ENCODE measurements at places on chromosomes 5 and 9. TPM values are rescaled to one million over a fixed set of nuclear protein-coding genes. Genes with fewer than 3 reads are reported as not detected.

GRCh38 chr9:78015241-78015640 lies 16.4 kb downstream of the GNAQ start:
- no peak for DNase-seq

DNA sequence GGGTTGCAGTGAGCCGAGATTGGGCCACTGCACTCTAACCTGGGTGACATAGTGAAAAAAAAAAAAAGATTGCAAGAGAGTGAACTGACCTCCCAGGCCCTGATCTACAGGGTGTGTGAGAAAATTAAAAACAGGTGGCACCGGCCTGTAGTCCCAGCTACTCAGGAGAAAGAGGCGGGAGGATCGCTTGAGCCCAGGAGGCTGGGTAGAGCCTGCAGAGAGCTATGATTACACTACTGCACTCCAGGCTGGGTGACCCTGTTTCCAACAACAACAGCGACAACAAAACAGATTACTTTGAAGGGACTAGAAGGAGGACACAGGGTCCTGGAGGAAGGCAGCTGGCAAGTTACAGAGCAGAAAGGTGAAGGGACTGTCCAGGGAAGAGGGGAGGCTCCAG lies 42.2 kb upstream of the FABP6 start:
- DNase-seq, result no peak

GRCh38 chr5:175689147-175689991 lies 31.5 kb downstream of the HRH2 start:
- no peak for DNase-seq

GRCh38 chr5:149887622-149888183 lies 56.9 kb downstream of the PDE6A start:
- DNase-seq, result no peak

- DNase-seq, result no peak
Measured at GRCh38 chr5:125294844-125295243, 548.4 kb upstream of the ZNF608 start.

CYFIP2 gene
- total RNA-seq, result 27.6 TPM
